ENCODE measurements at places on chromosomes 16 and 17.

DNA sequence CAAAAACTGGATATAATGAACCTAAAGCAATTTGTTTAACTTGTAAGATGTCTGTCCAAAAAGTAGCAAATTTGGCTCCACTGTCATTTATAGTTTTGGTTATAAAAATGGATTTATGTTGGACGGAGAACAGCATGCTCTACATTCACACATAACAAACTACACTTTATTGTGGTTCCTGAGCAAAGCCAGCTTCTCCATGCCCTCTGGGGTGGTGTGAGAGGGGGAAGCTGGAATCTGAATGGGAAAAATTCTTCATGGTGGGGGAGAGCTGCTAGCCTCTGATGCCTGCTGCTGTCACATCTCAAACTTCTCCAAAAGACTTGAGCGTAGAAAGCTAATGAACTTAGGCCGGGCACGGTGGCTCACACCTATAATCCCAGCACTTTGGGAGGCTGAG is 9.8 kb upstream of the METTL9 start:
- no peak for DNase-seq
- no peak overlapping the region for H3K4me3 ChIP-seq
- no peaks in the 10 kb centered on the region for H3K36me3 ChIP-seq
- H3K4me1 ChIP-seq, result no peaks in the 10 kb centered on the region
- H3K27me3 ChIP-seq, result no peaks in the 10 kb centered on the region
- no peak overlapping the region for H3K27ac ChIP-seq

DNA sequence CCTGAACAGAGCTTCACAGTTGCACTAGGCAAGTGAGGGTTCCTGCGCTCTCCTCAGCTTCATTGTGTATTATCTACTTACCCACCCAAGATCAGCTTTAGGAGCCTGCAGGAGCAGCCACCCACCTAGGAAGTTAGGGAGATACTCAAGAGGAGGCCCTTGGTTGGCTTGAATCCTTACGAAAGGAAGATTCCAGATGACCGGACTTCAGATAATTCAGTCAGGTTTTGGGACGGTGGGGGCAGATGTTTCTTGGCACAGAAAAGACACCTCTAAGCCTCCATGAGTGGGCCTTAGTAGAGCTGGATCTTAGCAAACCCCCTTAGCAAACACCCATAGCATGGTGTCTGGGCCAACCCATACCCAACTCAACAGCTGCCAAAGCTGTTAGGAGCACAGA is 2.4 kb upstream of the CBFB start:
- peaks cover 10% of the 10 kb centered on the region for H3K36me3 ChIP-seq
- DNase-seq, result no peak
- no peak overlapping the region for H3K4me3 ChIP-seq
- H3K27me3 ChIP-seq, result no peaks in the 10 kb centered on the region
- no peak overlapping the region for H3K27ac ChIP-seq

- H3K36me3 ChIP-seq, result no peaks in the 10 kb centered on the region
- no peak overlapping the region for H3K4me3 ChIP-seq
- no peak for DNase-seq
- peaks cover 11% of the 10 kb centered on the region for H3K27me3 ChIP-seq
- H3K27ac ChIP-seq, result no peak overlapping the region
Measured at GRCh38 chr17:33892717-33893591, 362.1 kb upstream of the CCL2 start.

DNA sequence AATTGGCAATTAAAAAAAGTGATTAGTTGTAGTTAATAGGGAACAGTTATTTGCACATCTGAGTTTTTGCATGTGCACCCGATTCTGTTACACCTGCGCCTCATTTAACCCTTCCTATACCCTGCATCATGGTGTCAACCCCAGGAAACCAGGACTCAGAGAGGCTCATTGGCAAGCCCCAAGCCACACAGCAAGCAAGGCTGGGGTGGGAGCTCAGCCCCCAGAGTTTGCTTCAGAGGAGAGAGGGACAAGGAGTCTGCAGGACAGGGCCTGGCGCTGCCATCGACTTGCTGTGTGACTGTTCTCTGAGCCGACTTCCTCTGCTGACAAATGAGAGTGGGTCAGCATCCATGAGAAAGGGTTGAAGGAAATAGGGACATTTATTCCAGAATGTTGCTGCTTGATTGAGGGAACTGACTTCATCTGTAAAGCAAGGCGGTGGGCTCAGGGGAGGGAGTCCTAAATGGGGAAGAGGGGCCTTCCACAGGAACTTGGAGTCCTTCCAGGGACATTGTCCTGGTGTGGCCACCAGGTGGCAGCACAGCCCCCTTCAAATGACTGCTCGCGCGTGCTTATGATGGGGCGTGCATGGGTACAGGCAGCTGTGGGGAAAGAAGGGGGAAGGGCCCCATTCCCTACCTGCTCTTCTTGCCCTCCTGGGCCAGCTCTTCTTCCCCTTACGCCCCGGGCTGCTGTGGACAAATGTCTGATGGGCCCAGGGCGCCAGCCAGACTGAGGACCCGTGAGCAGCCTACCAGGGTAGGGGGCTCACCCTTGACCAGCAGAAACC is 51.6 kb downstream of the NT5M start:
- no peak overlapping the region for H3K4me3 ChIP-seq
- no peaks in the 10 kb centered on the region for H3K36me3 ChIP-seq
- H3K4me1 ChIP-seq, result no peaks in the 10 kb centered on the region
- H3K27me3 ChIP-seq, result no peaks in the 10 kb centered on the region

DNA sequence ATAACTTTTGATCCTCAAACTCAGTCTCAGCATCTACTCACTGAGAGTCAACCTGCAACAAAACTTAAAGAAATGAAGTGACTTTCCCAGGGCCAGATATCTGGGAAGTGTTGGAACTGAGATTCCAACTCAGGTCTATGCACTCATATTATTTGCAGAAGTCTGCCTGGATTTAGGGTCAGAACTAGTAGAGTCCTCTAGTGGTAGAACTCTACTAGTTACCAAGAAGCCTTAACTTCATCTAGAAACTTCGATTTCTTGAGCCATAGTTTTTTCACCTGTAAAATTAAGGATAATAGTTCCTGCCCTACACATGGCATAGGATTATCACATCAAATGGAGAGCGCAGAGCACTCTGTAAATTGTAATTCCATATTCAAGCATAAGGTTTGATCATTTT is 23.4 kb upstream of the KRT24 start:
- no peak overlapping the region for H3K27ac ChIP-seq
- no peak for DNase-seq
- peaks cover 2% of the 10 kb centered on the region for H3K4me1 ChIP-seq
- H3K4me3 ChIP-seq, result no peak overlapping the region
- H3K36me3 ChIP-seq, result no peaks in the 10 kb centered on the region

GRCh38 chr17:48505788-48506187 is 25.0 kb downstream of the HOXB1 start:
- H3K4me3 ChIP-seq, result no peak overlapping the region
- peaks cover 16% of the 10 kb centered on the region for H3K4me1 ChIP-seq
- DNase-seq, result peak; percentile 60
- H3K36me3 ChIP-seq, result no peaks in the 10 kb centered on the region
- no peak overlapping the region for H3K27ac ChIP-seq

GRCh38 chr16:48605518-48606110 is 4.4 kb downstream of the N4BP1 start:
- peaks cover 8% of the 10 kb centered on the region for H3K36me3 ChIP-seq
- no peak for DNase-seq
- no peak overlapping the region for H3K27ac ChIP-seq
- peaks cover 30% of the 10 kb centered on the region for H3K4me1 ChIP-seq
- H3K4me3 ChIP-seq, result no peak overlapping the region
- H3K27me3 ChIP-seq, result no peaks in the 10 kb centered on the region

GRCh38 chr17:77727037-77727615 is 231.4 kb upstream of the TNRC6C start:
- no peaks in the 10 kb centered on the region for H3K36me3 ChIP-seq
- H3K27me3 ChIP-seq, result no peaks in the 10 kb centered on the region

- no peaks in the 10 kb centered on the region for H3K36me3 ChIP-seq
- no peak overlapping the region for H3K4me3 ChIP-seq
- no peak for DNase-seq
- H3K27me3 ChIP-seq, result no peaks in the 10 kb centered on the region
- H3K27ac ChIP-seq, result no peak overlapping the region
Measured at GRCh38 chr16:20181416-20181815, 107.7 kb upstream of the GPR139 start.

DNA sequence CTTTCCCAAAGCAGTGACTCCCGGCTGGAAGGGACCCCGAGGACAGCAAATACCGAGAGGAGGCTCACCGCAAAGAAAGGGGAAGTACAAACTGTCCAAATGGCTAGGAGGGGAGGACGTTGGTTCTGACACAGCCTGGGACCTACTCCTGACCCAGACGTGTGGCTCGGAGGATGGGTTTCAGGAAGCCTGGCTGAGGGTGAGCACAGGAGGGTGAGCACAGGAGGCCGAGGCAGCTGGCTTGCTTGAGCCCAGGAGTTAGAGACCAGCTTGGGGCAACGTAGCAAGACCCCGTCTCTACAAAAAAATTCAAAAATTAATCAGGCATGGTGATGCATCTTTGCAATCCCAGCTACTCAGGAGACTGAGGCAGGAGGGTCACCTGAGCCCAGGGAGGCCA is 83.2 kb downstream of the C16orf78 start:
- no peak overlapping the region for H3K4me3 ChIP-seq
- H3K27me3 ChIP-seq, result no peaks in the 10 kb centered on the region
- H3K36me3 ChIP-seq, result no peaks in the 10 kb centered on the region
- no peak for DNase-seq

DNA sequence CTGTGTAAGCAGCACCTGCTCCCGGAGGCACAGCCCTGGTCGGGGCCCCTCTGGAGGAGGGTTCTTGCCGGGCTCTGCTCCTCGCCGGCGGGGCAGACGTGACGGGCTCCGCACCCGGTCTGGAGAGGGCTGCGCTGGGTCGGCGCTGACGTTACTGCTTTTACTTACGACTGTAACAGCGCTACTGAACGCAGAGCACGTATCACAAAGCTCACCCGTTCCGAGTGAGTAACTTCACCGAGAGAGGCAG is 1.3 kb upstream of the RAB40C start:
- H3K4me3 ChIP-seq, result peak overlapping the region; percentile 91
- H3K27ac ChIP-seq, result peak overlapping the region; percentile 95
- no peaks in the 10 kb centered on the region for H3K27me3 ChIP-seq
- DNase-seq, result peak; percentile 63
- peaks cover 3% of the 10 kb centered on the region for H3K36me3 ChIP-seq
- H3K4me1 ChIP-seq, result peaks cover 26% of the 10 kb centered on the region

- no peak overlapping the region for H3K4me3 ChIP-seq
- H3K27ac ChIP-seq, result no peak overlapping the region
- H3K4me1 ChIP-seq, result no peaks in the 10 kb centered on the region
Measured at GRCh38 chr17:68993112-68993511, 37.9 kb upstream of the ABCA8 start.

- H3K4me1 ChIP-seq, result peaks cover 28% of the 10 kb centered on the region
- H3K36me3 ChIP-seq, result peaks cover 14% of the 10 kb centered on the region
- no peak overlapping the region for H3K27ac ChIP-seq
- DNase-seq, result no peak
- H3K4me3 ChIP-seq, result no peak overlapping the region
Measured at GRCh38 chr17:43219746-43220380, 8.2 kb downstream of the TMEM106A start.

- H3K36me3 ChIP-seq, result no peaks in the 10 kb centered on the region
- DNase-seq, result no peak
- H3K4me1 ChIP-seq, result no peaks in the 10 kb centered on the region
- H3K27ac ChIP-seq, result no peak overlapping the region
- H3K4me3 ChIP-seq, result no peak overlapping the region
Measured at GRCh38 chr17:63120406-63120805, 154.4 kb downstream of the TANC2 start.

DNA sequence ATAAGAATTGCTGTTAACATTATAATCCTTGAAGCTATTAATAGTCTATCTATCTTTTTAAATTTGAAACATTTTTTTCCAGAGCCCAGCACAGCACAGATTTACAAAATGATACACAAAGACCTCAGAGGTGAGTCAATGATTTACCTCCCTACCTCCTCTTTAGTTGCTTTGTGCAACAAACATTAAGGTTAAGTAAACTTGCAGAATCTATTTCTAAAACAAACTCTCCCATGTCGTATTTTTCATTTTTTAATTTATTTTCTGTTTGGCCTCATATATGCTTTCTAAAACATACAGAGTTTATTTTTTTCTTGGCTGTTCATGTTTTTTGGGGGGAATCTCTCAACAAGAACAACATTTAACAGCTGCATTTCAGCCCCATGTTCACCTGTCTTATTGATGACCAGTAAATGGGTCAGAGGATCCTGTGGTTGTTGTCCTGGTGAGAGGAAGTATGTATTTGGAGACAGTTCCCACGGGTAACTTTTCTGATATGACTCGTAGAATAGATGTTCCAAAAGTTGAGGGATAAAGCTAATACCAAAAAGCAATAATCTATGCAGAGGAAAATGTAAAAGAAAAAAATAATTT is 42.6 kb downstream of the ABCA9 start:
- no peaks in the 10 kb centered on the region for H3K36me3 ChIP-seq
- no peak overlapping the region for H3K27ac ChIP-seq
- DNase-seq, result no peak
- H3K4me1 ChIP-seq, result no peaks in the 10 kb centered on the region

- no peak overlapping the region for H3K27ac ChIP-seq
- peaks cover 47% of the 10 kb centered on the region for H3K27me3 ChIP-seq
- H3K36me3 ChIP-seq, result no peaks in the 10 kb centered on the region
- no peak overlapping the region for H3K4me3 ChIP-seq
- DNase-seq, result no peak
Measured at GRCh38 chr17:4635823-4636375, 5.6 kb downstream of the ALOX15 start.

Data from activated naive CD4-positive, alpha-beta T cell treated with anti-CD3 and anti-CD28 coated beads for 36 hours (primary cell).